ENCODE measurements at places on chromosomes 5 and 9. TPM values are rescaled to one million over a fixed set of nuclear protein-coding genes. Genes with fewer than 3 reads are reported as not detected.
A peak's percentile ranks its signal among the peaks of the same experiment; 100 is the strongest.

DNA sequence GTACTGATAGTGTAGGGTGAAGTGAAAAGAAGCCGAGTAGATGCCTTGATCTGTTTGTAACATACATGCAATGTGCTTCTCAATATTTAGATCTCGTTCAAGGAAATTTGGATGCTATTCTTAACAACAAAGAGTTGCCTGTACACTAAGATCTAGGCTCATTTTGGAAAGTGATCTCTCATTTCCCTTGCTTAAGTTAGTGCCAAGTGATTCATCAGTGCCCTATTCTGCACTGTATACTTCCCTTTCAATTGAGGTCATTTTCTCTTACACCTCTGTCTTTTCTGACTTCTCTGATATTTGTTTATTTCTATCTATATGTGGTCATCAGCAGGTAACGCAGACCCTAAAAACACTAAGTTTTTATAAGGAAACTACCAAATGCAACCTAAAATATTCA lies 528.6 kb upstream of the PTPRD start:
- DNase-seq = no peak

DNA sequence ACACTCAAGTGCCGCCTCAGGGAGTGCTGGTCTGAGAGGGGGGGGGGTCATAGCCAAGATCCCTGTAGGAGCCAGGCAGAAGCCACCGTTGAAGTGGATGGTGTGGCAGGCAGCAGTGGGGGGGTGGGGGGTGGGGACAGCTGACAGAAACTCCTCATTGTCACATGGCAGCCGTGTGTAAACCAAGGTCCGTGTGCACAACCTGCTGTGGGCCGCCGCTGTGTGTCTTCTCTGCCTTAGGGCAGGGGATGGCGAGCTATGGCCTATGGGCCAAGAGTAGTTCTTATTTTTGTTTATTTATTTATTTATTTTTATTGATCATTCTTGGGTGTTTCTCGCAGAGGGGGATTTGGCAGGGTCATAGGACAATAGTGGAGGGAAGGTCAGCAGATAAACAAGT lies 13.4 kb downstream of the SQSTM1 start:
- DNase-seq = no peak

GRCh38 chr9:20384642-20385041 lies 237.7 kb downstream of the MLLT3 start:
- no peak for DNase-seq

DNA sequence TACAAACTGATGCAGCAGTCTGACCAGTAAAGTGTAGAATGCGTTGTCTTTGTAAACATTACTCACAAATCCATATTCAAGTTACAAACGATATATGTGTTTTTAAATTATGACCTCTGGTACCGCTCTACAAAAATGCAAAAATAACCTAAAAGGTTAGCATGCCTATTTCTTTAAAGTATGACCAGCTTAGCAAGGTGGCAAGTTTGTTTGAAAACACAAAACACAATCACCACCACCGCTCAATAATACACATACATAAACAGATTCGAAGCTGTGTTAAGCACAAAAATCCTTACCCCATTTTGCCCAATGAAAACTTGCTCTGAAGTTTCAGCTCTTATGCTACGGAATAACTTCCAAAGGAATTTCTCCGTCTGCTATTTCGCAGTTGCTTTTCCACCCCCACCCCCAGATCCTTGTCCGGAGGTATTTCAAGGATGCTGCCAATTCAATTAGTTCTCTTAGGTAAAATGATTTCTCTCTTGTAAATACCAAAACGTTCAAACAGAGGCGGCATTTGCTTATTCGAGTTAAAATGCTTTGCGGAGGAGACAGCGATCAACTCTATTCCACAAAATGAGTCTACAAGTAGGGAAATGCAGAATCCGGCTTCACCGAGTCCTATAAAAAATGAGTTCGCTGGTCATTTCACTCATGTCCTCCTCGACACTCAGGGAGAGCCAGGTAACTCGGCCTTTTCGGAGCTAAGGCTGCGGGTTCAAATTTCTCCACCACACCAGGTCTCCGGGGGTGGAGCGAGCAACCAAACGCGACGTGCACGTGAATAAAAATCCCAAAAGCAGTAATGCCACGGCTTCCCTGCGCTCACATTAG lies 1.2 kb downstream of the HOMER1 start:
- peak; percentile 9 for DNase-seq

DNA sequence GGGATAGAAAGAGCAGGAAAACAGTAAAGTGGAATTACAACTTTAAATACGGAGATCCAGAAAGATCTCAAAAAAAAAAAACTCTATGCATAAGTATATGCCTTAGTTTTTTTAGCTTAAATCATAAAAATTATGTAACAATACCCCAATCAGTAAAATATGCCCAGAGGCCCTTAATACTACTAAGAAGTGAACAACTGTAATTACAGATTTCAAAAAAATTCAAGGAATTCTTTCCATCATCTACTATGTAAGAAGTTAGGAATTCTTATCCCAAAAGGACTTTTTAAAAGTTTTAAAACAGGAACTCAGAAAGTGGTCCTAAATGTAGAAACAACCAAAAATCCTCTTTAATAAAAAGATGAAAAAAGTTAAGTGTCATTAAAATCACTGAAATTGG lies 111.3 kb downstream of the SSBP2 start:
- no peak for DNase-seq

The ANXA6 gene
- total RNA-seq = 508 TPM

DNA sequence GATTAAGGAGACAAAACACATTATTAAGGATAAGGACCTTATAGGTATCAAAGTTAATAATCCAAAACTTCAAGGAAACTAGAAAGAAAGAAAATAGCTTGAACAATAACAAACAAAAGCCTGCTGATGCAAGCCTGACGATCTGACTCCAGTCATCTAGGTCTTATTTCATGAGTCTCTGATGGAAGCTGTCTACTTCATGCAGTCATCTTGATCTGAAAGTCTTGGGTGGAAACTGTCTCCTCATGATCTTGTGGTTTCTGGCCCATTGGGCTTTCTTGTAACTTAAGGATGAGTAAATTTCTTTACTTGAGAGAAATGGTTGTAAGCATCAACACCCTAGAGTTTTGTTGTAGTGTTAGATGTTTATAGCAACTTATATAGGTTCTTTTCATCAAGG lies 20.6 kb upstream of the PSIP1 start:
- no peak for DNase-seq

- DNase-seq = peak; percentile 43
Observed at GRCh38 chr9:86413971-86414880, 60.0 kb upstream of the TUT7 start.

The SYK gene
- total RNA-seq = not detected

DNA sequence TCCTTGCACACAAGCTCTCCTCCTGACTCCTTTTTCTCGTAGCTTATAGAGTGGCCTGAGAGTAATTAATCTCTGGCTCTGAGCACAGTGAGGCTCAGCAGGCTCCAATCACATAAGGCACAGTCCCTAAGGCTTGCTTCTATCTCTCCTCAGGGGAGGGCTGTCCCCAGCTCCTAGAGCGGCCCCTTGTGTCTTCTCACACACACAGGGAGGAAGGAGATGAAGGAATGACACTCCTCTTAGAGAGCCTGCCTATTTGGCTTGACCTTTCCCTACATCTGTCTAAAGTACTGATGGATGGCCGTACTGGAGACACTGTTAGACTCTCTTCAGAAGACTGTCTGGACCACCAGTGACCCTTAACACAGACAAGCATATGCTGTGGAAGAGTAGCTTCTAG lies 12.9 kb downstream of the TAS2R1 start:
- DNase-seq = no peak

GRCh38 chr5:149605998-149606724 lies 24.9 kb downstream of the ARHGEF37 start:
- DNase-seq = peak; percentile 92

DNA sequence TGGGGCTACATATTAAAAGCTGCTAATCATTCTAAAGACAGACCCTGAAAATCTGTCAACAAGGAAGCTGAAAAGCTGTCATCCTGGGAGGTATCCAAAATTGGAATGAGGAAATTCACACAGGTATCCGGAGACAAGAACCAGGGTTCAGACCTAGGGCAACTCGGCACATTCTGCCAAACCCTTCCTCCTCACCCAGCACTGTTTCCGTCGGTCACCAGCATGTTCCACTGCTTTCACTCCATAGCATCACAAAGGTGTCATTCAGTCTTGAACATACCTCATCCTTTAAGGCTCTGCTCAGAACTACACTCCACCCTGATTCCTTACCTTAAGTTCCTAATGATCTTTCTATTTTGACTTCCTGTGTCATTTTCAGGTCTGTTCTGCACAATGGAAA lies 153.1 kb upstream of the RASA1 start:
- no peak for DNase-seq

The NTNG2 gene
- 0.43 TPM for total RNA-seq

DNA sequence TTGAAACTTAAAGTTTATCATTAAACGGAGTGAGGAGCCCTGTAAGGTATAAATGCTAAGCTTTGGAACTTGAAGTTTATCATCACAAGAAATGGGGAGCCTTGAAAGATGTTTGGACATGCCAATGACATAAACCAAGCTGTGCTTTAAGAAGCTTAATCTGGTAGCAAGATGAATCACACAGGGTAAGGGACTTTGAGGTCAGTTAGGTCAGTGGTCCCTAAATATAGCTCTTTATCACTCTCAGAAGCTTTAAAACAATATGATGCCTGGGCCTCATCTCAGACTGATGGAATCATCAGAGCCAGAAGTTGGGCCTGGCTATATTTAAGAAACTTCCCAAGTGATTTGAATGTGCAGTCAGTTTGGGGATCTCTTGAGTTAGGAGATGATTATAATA lies 85.7 kb downstream of the TNC start:
- DNase-seq = no peak

The ITGA1 gene
- 43.9 TPM for total RNA-seq

- no peak for DNase-seq
Observed at GRCh38 chr5:93348231-93348630, 232.8 kb downstream of the NR2F1-AS1 start.

DNA sequence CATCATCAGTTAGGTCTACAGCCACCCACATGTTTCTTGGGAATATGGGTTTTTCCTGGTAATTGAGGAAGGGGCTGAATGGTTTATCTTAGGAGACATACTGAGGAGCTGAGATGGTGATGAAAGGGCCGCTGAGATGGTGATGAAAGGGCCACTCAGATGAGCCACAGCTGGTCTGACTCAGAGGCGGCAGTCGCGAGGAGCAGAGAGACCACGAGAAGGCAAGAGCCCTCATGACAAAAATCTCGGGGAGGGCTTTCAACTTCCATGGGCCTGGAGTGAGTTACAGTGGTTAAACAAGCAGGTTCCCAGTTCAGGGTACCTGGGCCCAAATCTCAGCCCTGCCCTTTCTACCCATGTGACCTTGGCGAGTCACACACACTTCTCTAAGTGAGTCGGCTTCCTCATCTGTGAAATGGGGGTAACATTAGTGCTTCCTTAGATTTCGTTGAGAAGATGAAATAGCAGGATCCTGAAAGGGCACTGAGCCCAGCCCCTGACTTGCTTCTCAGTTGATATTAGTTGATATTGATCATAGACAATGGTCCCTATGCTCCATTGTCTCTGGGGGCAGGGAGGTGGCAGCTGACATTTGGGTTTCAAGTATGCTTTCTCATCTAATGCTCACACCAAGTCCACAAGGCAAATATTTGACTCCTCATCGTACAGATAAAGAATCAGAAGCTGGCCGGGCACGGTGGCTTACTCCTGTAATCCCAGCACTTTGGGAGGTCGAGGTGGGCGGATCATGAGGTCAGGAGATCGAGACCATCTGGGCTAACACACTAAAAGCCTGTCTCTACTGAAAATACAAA lies 169.5 kb downstream of the RGS3 start:
- DNase-seq = peak; percentile 60

GRCh38 chr9:137371521-137371941 lies 51.4 kb downstream of the EXD3 start:
- DNase-seq = no peak

DNA sequence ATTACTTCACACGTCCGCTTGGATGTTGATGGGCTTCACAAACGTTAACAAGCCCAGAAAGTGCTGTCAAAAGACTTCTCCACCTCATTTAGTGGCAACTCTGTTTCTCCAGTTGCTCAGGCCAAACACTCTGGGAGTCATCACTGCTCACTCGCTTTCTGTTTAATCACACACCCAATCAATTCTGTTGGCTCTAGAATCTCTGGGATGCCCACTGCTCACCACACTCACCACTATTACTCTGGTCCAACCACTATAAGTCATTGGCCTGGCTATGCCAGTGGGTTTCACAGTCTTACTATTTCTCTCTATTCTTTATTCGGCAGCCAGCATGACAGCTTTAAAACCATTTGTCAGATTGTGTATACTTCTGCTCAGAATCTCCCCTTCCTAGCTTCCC lies 163.5 kb downstream of the KDM4C start:
- no peak for DNase-seq

DNA sequence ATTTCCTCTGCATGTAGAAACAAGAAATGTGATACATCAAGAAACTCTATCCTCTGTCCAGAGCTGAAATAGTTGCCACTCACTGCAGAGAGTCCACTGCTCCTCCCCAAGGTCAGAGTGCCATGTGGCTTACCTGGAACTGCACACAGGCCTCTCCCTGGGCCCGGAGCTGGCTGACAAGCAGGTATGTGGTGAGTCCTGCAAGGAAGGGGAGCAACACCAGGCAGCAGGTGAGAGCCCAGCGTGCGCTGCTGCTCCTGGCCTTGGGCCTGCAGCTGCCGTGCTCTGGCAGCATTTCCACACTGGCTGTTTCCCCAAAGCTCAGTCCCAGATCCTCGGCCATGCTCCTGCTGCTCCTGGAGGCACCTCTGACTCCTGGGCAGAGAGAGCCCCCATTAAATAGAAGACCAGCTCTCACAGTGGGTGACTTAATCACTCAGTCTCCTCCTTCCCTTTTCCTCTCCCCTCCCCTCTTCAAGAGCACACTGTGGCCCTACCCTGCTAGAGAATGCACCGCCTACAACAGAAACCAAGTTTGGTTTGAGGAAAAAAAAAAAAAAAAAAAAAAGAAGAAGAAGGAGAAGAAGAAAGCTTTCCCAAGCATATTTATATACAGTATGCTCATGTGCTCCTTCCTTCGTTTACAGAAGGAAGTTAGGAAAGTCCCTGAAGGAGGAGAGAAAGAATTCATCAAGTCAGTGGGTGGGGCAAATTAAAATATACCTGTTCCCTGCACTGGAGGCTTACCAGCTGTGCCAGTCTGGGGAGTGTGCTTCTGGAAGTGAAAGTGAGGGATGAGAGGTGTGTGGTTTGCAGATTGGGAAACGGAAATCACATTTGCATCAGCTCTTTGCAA lies at the start of gene TNFSF15:
Gene TNFSF15 (minus strand): TSS at position 370 of the 856 bp plus-strand sequence. CDS start 27 bp downstream, at position 343.
- DNase-seq = no peak

The PCDHB2 gene
- 6.6 TPM for total RNA-seq

- no peak for DNase-seq
Observed at GRCh38 chr9:35646153-35646532, 4.6 kb downstream of the SIT1 start.

- DNase-seq = peak; percentile 86
Observed at GRCh38 chr5:173954671-173955521, 34.1 kb upstream of the C5orf47 start.

GRCh38 chr9:15400281-15400941 lies 22.3 kb upstream of the SNAPC3 start:
- no peak for DNase-seq
